ENCODE measurements at places on chromosomes 16 and 17.

DNA sequence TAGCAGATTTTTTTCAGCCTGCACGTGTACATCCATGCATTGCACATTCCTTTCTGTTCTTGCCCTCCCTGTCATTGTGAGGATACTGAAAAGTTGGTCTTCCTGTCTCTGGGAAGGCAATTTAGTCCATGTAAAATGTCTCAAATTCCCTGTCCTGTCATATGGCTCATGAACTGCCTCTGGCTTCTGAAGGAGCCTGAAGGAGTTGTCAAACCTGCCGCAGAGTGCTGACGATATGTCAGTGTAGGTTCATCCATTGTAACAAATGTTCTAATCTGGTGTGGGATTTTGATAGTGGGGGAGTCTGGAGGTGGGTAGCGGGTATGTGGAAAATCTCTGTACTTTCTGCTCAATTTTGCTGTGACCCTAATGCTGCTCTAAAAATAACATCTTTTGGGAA, 59.6 kb downstream of the YPEL2 start:
- DNase-seq, result no peak

DNA sequence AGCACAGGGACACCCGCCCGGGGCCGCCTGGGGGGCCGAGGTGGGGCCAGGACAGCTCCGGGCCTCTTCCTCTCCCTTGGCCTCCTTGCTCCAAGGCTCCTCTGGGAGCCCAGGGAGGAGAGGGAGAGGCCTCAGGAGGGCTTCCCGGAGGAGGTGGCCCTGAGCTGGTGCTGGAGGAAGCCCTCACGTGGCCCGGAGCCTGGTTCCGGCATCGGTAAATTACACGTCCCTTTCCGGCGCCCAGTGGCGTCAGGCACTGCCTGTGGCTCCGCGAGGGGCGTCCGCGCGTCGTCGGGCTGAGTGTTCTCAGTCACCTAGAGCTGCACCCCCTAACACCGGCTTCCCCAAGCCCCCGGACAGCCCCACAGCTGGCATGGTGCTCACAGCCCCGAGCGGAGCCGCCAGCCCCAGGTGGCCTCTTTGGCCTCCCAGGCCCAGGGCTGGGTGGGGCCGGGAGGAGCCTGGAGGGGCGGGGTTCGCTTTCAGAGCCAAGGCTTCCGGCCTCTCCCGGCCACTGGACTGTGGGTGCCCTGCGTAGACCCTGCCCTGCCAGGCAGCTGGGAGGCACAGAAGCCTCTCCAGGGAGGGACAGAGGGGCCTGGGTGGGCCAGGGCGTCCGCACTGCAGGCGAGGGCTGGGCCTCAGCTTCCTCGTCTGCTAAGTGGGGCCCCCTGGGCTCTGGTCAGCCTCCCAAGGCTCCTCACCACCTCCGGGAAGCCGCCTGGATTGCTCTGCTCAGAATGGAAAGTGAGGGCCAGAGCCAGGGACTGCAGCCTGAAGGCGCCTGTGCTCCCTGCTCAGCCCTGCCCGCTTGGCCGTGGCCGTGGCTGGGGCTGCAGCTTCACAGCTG, 27.9 kb upstream of the SSTR5 start:
- DNase-seq, result no peak

GRCh38 chr17:8474826-8475225, 39.1 kb downstream of the NDEL1 start:
- no peak for DNase-seq

DNA sequence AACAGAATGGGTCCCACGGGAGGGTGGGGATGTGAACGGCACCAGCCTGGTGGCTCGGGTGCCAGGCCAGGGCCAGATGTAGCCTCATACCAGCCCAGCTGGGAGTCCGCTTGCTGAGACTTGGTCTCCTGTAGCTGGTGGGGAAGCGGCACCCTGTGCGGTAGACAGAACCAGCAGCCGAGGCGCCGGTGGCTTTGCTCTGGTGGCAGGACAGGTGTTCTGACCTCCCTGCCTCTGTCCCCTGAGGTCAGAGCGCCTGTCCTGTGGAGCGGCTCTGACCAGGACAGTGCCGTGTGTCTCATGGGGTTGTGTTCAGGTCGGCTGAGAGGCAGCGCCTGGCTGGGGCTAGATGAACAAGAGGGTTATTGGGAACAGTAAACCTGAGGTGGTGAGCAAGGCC, 20.1 kb downstream of the RAB40C start:
- DNase-seq, result no peak
